Trophoblast cell (in vitro differentiated cells and primary cell): ENCODE measurements at places on chromosomes 4 and X.

DNA sequence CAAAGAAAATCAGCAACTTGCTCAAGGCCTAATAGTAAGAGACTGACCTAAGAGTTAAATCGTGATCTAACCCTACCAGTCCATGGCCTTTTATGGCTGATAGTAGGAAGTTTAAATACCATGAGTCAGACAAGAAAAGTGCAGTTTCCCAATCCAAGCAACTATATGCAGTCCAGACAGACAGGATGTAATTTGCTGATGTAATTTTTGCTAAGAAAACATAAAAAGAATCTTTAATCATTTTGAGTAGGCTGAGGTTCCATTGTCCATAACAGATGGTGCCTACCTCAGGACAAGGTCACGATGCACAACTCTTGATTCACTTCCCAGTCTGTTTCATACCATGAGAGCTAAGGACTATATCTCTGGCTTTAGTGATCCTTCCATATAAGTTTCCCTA lies 317.5 kb upstream of the GRIA3 start:
- no peak overlapping the region for H3K4me3 ChIP-seq
- no peaks in the 10 kb centered on the region for H3K36me3 ChIP-seq
- peak overlapping the region; percentile 53 for H3K27ac ChIP-seq
- peaks cover 4% of the 10 kb centered on the region for H3K4me1 ChIP-seq
- peak; percentile 3 for DNase-seq

GRCh38 chr4:174545268-174545667 lies 23.0 kb upstream of the HPGD start:
- H3K4me3 ChIP-seq, result no peak overlapping the region
- H3K27me3 ChIP-seq, result no peaks in the 10 kb centered on the region
- no peaks in the 10 kb centered on the region for H3K36me3 ChIP-seq
- H3K27ac ChIP-seq, result no peak overlapping the region

GRCh38 chrX:135185795-135186443 lies 14.7 kb upstream of the CT55 start:
- no peak overlapping the region for H3K4me3 ChIP-seq
- H3K27ac ChIP-seq, result no peak overlapping the region

- no peak overlapping the region for H3K4me3 ChIP-seq
- H3K36me3 ChIP-seq, result no peaks in the 10 kb centered on the region
- H3K4me1 ChIP-seq, result peaks cover 8% of the 10 kb centered on the region
- DNase-seq, result no peak
Observed at GRCh38 chr4:58499182-58499581, 1389.0 kb upstream of the IGFBP7 start.

- H3K4me3 ChIP-seq, result no peak overlapping the region
- H3K27ac ChIP-seq, result no peak overlapping the region
- H3K36me3 ChIP-seq, result no peaks in the 10 kb centered on the region
- no peaks in the 10 kb centered on the region for H3K4me1 ChIP-seq
Observed at GRCh38 chr4:113645771-113646441, 115.6 kb downstream of the CAMK2D start.

- H3K27me3 ChIP-seq, result no peaks in the 10 kb centered on the region
- no peaks in the 10 kb centered on the region for H3K4me1 ChIP-seq
- H3K27ac ChIP-seq, result no peak overlapping the region
Observed at GRCh38 chrX:131828482-131828881, 194.6 kb upstream of the STK26 start.

DNA sequence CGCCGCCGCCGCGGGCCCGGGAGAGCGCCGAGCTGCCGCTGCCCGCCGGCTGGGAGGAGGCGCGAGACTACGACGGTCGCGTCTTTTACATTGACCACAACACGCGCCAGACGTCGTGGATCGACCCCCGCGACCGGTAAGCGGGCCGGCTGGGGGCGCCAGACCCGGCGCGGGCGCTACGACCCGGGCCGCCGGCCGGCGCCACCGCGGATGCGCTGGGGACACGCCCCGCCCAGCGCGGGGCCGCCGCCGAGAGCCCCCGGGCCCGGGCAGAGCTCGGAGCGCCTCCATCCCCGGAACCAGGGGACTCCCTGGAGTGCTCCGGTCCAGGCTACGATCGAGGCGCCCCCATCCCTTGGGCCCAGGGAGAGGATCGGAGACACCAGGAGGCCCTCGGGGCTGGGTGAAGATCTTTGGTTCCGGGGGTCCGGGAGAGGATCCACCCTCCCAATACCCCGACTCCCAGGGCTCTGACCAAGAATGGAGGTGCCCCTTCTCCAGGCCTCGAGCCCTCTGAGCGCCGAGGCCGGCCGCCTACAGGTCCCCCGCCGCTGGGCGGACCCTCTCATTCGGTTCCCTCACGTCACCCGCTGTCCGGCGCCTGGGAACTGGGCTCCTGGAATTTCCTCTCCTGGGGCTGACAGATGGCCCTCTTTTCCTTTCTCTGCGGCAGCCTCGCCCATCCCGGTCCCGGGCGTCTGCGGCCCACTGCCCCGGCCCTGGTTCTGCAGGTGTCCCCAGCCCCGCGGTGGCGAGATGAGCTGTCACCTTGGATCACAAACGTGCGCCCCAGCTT lies 48.8 kb downstream of the CLDN34 start:
- no peaks in the 10 kb centered on the region for H3K36me3 ChIP-seq
- H3K27ac ChIP-seq, result peak overlapping the region; percentile 92
- no peaks in the 10 kb centered on the region for H3K27me3 ChIP-seq
- H3K4me3 ChIP-seq, result peak overlapping the region; percentile 80
- no peak for DNase-seq
- H3K4me1 ChIP-seq, result peaks cover 8% of the 10 kb centered on the region

- H3K27me3 ChIP-seq, result no peaks in the 10 kb centered on the region
- DNase-seq, result no peak
- H3K4me1 ChIP-seq, result no peaks in the 10 kb centered on the region
- no peaks in the 10 kb centered on the region for H3K36me3 ChIP-seq
- H3K4me3 ChIP-seq, result no peak overlapping the region
- H3K27ac ChIP-seq, result no peak overlapping the region
Observed at GRCh38 chrX:134206221-134206620, 30.8 kb upstream of the CCDC160 start.

- H3K4me3 ChIP-seq, result no peak overlapping the region
- peaks cover 7% of the 10 kb centered on the region for H3K4me1 ChIP-seq
- H3K27ac ChIP-seq, result peak overlapping the region; percentile 56
- peaks cover 5% of the 10 kb centered on the region for H3K36me3 ChIP-seq
- DNase-seq, result peak; percentile 6
Observed at GRCh38 chrX:46444011-46444410, 101.2 kb downstream of the ZNF674 start.

DNA sequence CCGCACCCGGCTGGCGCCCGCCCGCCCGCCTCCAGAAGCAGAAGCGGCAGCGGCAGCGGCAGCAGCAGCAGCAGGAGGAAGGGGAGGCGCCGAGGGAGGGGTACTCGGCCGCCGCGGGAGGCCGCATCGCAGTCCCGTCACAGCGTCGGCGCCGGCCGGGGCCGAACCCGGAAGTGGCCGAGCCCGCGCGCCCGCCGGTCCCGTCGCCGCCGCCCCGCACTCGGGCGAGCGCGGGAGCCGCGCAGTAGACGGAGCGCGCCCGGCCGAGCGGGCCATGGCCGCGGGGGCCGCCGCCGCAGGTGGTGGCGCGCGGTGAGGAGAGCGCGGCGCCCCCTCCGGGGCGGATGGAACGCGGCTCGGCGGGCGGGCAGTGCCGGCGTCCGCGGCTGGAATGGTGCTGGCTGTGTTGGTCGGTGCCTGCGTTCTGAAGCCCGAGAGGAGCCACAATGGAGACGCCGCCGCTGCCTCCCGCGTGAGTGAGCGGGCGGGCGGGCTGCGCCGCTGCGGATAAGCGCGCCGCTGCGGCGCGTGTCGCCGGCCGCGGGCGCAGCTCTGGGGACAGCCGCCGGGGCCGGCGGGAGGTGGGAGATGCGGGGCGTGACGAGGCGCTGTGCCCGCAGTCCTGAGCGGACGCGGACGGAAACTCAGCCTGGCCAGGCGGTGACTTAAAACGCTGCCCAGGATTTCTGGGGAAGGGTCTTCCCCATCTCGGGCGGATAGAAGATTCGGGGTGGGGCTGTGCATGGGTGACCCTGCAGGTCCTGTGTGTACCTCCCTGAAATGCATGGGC lies at the start of gene KLHL2:
TSS of gene KLHL2 (plus strand) at position 131 of the 790 bp plus-strand sequence. CDS start at position 447, 316 bp downstream.
- peaks cover 2% of the 10 kb centered on the region for H3K4me1 ChIP-seq
- H3K4me3 ChIP-seq, result peak within 1 kb of the TSS; percentile 88
- no peak within 1 kb of the TSS for H3K27ac ChIP-seq
- DNase-seq, result peak; percentile 74
- H3K36me3 ChIP-seq, result no peaks in the 10 kb centered on the region

DNA sequence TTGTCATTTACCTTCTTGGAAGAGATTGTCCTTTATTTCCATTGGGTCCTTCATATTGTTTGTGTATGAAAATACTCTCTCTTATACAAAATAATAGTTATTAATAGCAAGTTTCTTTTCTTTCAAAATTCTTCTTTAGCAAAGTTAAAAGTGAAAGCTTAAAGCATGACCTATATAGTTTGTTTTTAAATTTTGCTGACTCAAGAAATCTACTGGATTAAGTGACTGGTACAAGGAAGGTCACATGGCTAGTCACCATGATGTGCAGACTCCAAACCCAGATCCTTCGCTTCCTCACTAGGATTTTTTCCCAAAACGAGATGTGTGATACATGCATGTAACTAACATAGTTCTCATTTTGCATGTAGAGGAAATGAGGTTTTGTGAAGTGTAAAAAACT lies 322.7 kb downstream of the FRMPD4 start:
- H3K36me3 ChIP-seq, result no peaks in the 10 kb centered on the region
- no peaks in the 10 kb centered on the region for H3K27me3 ChIP-seq
- H3K4me1 ChIP-seq, result no peaks in the 10 kb centered on the region
- DNase-seq, result no peak

DNA sequence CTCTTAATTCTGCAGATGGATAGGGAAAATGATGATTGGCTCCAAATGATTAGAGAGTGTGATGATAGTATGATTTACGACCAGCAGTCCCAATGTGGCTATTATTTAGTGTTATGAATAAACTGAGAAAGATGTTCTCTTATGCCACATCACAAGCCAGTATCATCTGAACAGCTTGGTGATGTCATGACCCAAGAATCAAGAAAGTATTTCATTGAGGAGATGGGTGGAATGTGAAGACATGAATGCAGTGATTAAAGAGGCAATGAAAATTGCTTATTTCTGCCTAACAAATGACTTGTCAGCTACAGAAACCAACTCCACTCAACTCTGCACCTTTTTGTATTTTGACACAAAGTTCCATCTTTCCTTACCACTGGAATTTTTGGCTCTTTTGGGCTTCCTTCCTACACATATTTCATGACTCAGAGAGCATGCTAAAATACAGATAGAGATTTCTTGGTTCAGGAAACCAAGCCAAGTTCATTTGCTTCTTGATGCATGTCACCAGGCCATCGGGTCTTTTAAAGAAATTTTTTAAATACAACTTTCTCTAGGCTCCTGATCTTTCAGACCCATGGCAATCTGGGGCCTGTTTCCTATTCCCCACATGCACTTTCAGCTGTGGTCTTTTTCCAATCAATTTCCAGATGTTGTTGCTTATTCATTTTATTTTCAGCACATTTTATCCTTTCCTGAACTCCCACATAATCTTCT lies 174.2 kb downstream of the HHIP start:
- no peak overlapping the region for H3K4me3 ChIP-seq
- H3K36me3 ChIP-seq, result no peaks in the 10 kb centered on the region
- no peaks in the 10 kb centered on the region for H3K4me1 ChIP-seq
- no peak overlapping the region for H3K27ac ChIP-seq

- no peaks in the 10 kb centered on the region for H3K27me3 ChIP-seq
- H3K4me1 ChIP-seq, result no peaks in the 10 kb centered on the region
- peak; percentile 35 for DNase-seq
- no peak overlapping the region for H3K4me3 ChIP-seq
Observed at GRCh38 chr4:168183717-168184571, 91.6 kb downstream of the ANXA10 start.

GRCh38 chr4:25779021-25779420 lies 83.8 kb downstream of the SEL1L3 start:
- no peak for DNase-seq
- H3K27me3 ChIP-seq, result no peaks in the 10 kb centered on the region
- no peaks in the 10 kb centered on the region for H3K36me3 ChIP-seq
- H3K4me1 ChIP-seq, result no peaks in the 10 kb centered on the region

GRCh38 chr4:81740487-81740886 lies 268.8 kb upstream of the RASGEF1B start:
- no peak overlapping the region for H3K27ac ChIP-seq
- no peaks in the 10 kb centered on the region for H3K4me1 ChIP-seq
- no peak for DNase-seq
- no peaks in the 10 kb centered on the region for H3K36me3 ChIP-seq

DNA sequence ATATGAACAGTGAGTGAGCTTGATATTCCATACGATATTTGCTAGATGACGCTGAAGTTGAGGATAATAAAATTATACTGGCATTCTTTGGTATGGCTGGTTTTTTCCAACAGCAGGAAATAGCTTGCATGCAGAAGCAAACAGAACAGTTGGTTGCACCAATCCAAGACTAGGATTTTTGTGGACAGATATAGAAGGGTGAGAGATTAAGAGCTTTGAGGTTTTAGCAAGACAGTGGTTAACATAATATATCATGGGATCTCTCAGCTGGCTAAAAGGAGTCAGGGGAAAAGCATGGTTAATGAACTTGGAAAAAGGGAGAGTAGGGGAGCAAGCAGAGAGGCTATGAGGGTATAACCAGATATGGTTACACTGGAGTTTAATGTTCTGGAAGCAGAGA lies 127.9 kb downstream of the DHX15 start:
- H3K4me1 ChIP-seq, result no peaks in the 10 kb centered on the region
- no peak overlapping the region for H3K27ac ChIP-seq
- no peak for DNase-seq
- H3K4me3 ChIP-seq, result no peak overlapping the region

- H3K36me3 ChIP-seq, result no peaks in the 10 kb centered on the region
- H3K4me3 ChIP-seq, result peak overlapping the region; percentile 40
- H3K4me1 ChIP-seq, result peaks cover 20% of the 10 kb centered on the region
- no peak overlapping the region for H3K27ac ChIP-seq
Observed at GRCh38 chr4:84498203-84498934, 723 bp downstream of the NKX6-1 start.

- no peak overlapping the region for H3K27ac ChIP-seq
- H3K27me3 ChIP-seq, result no peaks in the 10 kb centered on the region
- H3K4me1 ChIP-seq, result no peaks in the 10 kb centered on the region
- DNase-seq, result no peak
- no peak overlapping the region for H3K4me3 ChIP-seq
Observed at GRCh38 chrX:11474021-11474420, 180.8 kb downstream of the AMELX start.

DNA sequence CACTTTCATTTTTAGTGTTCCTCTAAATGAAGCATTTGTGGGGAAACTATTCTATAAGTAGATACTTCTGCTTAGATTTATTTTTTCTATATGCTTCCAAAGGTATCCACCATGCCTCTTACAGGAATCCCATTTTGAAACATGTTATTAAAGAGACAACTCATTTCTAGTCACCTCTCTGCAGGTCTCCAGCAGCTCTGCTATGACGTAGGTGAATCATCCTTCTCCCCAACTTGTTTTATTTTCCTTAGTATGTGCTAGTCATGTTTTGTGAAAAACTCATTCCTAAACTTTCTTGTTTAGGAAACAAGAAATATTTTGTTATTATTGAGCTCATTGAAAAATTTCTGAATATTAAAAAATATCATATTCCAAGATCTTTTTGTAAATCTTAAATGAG lies 12.8 kb downstream of the CXCL8 start:
- no peaks in the 10 kb centered on the region for H3K4me1 ChIP-seq
- no peak for DNase-seq
- no peak overlapping the region for H3K4me3 ChIP-seq
- H3K36me3 ChIP-seq, result no peaks in the 10 kb centered on the region
- H3K27ac ChIP-seq, result no peak overlapping the region

- no peaks in the 10 kb centered on the region for H3K27me3 ChIP-seq
- no peak for DNase-seq
- no peaks in the 10 kb centered on the region for H3K36me3 ChIP-seq
- H3K27ac ChIP-seq, result no peak overlapping the region
- no peak overlapping the region for H3K4me3 ChIP-seq
- no peaks in the 10 kb centered on the region for H3K4me1 ChIP-seq
Observed at GRCh38 chrX:9023293-9023692, 10.6 kb downstream of the FAM9B start.

- DNase-seq, result no peak
- H3K27ac ChIP-seq, result no peak overlapping the region
- no peaks in the 10 kb centered on the region for H3K4me1 ChIP-seq
- H3K4me3 ChIP-seq, result no peak overlapping the region
- no peaks in the 10 kb centered on the region for H3K36me3 ChIP-seq
Observed at GRCh38 chrX:22325096-22325495, 52.4 kb downstream of the CBLL2 start.
